ENCODE measurements at places on chromosomes 6 and 20.

DNA sequence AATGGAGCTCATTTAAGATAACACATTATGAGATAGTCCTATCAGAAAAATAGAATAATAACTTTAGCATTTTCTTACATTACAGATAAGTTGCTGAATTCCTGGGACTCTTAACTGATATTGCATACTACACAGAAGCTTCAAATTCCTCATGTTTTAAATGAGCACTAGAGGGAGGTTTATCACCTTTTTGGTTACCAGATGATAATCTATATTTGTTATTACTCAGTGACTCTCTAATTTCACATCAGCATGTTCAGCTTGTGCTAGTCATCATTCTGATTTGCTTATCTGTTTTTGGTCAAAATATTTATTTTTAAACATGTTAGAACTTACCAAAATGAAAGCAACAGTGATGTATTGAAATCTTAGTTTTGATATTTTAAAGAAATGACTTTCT is 20.5 kb upstream of the GJA10 start:
- DNase-seq: no peak

- DNase-seq: no peak
These were observed 40.6 kb downstream of the SPATA2 start for GRCh38 chr20:49874696-49875095.

GRCh38 chr6:108589244-108589791 is 28.6 kb downstream of the FOXO3 start:
- DNase-seq: peak; percentile 97

DNA sequence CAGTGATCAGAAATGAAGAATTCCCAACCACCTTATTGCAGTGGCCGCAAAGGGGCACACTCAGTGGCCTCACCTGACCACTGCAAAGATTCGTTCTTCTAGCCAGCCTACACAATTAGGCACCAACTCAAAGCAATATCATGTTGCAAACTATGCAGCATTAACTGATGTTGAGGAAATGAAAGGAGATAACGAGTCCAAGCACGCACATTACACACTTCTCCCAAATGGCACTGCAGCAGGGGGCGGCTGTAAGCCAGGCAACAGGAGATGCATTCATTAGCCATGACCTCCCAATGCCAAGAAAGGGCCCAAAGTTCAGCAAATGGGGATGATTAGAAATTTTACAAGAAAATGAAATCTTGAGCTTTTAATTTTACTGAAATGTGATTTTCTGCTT is 39.3 kb downstream of the ATXN1 start:
- DNase-seq: no peak

GRCh38 chr6:139006477-139006876 is 18.4 kb upstream of the REPS1 start:
- no peak for DNase-seq

- peak; percentile 37 for DNase-seq
These were observed 193.4 kb upstream of the CDYL start for GRCh38 chr6:4582506-4583417.

DNA sequence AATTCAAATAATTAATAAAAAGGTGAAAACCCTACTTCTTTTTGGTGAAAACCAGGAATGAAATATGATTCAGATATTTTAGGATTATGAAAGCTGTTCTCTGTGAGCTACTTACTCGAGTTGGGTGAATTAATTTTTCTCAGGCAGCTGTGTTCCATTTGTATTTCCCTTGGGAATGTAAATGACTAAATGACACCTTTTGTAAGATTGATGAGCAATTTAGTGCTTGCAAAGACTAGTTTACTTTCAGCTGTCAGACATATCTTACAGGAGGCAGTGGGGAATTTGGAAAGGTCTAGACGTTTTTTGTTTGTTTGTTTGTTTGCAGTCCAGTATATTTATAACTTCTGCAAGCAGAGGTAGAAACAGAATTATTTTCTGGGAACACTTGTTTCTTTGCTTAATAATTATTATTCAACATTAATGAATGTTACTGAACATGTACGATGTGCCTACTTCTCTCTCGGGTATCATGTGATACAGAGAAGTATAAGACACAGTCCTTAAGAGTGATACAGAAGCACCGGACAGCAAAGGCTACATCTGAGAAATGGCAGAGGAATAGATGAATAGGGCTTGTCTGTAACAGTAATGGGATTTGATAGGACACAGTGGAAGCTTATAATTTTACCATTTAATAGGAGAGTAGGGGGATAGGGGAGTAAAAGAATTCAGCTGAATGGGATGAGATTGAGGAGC is 91.3 kb downstream of the AKAP7 start:
- no peak for DNase-seq
